ENCODE measurements at places on chromosomes 4 and X.

GRCh38 chrX:101691835-101692234, 32.2 kb upstream of the ARMCX2 start:
- DNase-seq: no peak

- no peak for DNase-seq
Measured at GRCh38 chr4:87855559-87855958, 22.8 kb downstream of the MEPE start.

DNA sequence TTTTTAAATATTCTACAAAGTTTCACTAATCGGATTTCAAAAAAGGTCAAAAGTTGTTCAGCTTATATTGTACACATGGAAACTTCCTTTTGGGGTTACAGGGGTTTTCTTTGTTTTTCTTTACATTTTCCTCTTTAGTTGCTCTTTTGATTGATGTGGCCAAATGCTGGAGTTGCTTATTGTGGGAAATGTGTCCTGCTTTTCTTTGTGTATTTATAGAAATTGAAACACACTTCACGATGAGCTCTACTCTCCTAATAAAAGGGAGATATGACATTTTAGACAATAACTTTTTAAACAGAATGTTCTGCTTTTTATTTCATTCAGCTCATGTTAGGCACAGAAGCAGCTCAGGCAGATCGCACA, 50.7 kb upstream of the SPRY1 start:
- DNase-seq: peak; percentile 77

- no peak for DNase-seq
Measured at GRCh38 chr4:48699475-48699874, 80.6 kb downstream of the FRYL start.

DNA sequence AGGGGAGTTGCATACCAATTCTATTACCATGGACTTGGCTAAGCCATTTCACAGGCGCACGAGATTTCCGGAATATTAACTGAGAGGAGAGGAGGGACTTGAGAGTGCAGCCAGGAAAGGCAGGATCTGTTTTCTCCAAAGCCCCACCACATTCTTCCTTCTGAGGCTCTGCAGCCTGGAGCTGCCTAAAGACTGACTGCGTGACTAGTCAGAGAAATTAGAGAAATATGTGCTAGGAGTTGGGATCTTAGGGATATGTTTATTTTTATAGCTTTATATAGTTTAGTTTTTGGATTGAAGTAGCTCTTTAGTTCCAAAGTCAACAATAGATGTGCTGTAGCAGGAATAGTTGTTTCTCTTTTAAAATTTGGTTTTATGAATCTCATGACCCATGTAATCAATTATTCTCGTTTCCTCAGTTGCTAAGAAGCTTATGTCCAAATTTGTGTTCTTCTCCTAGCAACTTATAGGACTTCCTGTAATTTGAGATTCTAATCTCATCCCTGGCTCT, 300.1 kb upstream of the DDX53 start:
- DNase-seq: peak; percentile 18

- DNase-seq: no peak
Measured at GRCh38 chr4:38109370-38109769, 149.2 kb downstream of the PTTG2 start.

GRCh38 chrX:124239324-124239723, 93.1 kb upstream of the TEX13D start:
- no peak for DNase-seq
